ENCODE measurements at places on chromosomes 3 and 15.

- DNase-seq, result no peak
Observed at GRCh38 chr3:31319332-31319731, 213.4 kb upstream of the STT3B start.

- no peak for DNase-seq
Observed at GRCh38 chr15:32685576-32685975, 32.2 kb upstream of the GREM1 start.

DNA sequence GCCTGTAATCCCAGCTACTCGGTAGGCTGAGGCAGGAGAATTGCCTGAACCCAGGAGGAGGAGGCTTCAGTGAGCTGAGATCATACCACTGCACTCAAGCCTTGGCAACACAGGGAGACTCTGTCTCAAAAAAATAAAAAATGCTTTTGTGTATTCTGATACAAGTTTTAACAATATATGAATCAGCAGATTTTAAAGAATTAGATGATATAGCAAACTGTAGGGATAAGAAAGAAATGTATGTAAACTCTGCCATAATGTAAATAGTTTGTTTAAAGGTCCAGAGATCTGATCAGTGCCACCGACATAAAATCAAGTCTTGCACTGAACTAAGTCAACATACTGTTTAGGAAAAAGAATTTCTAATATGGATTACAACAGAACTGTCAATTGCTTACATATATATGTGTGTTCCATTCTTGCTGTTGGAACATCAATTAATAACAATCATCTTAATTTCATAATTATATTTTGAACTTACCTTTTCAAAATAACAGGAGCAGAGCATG lies 208.3 kb downstream of the NEK10 start:
- no peak for DNase-seq

- DNase-seq, result no peak
Observed at GRCh38 chr3:49279376-49279775, 2.3 kb upstream of the C3orf62 start.

- DNase-seq, result no peak
Observed at GRCh38 chr15:99962006-99962561, 228.8 kb upstream of the LYSMD4 start.

DNA sequence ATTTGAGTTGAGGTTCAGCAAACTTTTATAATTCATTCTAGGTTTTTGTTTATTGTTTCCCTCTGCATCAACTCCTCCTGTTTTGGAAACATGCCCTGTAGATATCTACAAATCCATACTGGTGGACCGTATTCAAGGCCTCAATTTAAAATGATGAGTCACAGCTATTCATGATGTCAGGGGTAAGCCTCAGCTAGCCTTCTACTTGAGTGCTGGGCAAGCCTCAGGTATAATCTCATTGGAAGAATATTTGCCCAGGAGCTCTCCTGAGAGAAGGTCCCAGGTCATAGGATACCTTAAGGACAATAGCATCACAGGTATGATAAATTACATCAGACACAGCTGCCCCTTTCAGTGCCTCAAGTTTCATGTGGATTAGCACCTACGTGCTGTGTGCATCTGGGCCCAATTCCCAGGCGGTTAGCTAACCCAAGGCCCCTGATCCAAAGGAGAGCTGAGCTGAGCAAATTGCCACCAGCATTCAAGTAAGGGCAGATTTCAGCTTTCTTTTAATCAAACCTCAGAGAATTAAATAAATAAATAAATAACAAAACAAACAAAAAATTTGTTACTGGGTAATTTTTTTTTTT lies 87.5 kb downstream of the KCNMB2 start:
- no peak for DNase-seq

DNA sequence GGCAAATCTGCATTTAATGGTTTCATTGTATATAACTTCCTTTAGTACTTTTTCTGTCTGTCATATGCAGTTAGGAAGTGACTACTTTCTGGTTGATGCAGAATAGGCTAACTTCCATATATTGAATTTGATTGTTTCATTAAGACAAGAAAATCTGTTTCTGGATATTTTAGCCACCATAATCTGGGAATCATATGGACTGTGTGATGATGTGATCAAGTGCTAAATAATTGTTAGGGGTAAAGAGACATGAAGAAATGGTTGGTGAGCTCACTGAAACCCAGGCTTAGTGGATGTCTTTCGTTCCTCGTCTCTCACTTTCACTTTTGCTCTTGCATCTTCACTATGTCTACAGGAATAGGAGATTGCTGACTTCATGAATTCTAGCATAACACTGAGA lies 3.5 kb upstream of the MNS1 start:
- DNase-seq, result no peak

- no peak for DNase-seq
Observed at GRCh38 chr3:194877291-194878119, 191.8 kb downstream of the FAM43A start.

- no peak for DNase-seq
Observed at GRCh38 chr15:79101866-79102581, 11.4 kb upstream of the RASGRF1 start.

- no peak for DNase-seq
Observed at GRCh38 chr15:43879386-43880355, 52.9 kb downstream of the WDR76 start.

DNA sequence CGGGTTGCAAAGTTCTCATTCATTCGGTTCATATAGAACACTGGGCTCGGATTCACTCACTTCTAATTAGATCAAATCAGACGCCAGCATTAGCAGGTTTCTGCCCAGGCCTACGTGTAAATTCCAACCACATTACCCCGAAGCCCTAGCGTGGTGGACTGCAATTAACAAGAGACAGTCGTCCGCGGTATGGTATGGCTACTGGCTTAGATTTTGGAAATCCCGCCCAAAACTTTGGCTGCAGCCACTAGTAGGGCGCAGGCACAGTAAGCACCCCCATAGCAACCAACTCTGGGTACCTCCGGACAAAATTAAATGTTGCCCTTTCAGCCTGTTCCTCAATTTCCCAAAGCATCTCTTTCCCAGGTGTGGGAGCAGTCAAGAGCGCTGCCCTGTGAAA lies 771 bp downstream of the RARRES1 start:
- no peak for DNase-seq

DNA sequence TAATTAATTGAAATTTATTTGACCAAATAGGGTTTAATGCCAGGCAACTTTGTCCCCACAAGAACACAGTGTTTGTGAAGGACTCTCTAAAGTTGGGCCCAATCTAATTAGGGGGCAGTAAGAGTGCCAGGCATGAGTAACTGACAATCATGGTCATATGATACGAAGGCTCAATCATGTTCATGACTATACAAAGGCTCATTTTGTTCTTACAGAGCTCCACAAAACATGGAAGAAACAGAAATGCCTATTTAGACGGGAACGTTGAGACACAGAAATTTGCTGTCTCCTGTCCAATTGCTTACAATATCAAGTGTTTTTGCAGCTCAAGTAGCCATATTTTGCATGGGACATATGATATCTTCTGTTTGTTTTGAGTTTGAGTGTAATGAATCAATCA lies 391.1 kb downstream of the SI start:
- no peak for DNase-seq

DNA sequence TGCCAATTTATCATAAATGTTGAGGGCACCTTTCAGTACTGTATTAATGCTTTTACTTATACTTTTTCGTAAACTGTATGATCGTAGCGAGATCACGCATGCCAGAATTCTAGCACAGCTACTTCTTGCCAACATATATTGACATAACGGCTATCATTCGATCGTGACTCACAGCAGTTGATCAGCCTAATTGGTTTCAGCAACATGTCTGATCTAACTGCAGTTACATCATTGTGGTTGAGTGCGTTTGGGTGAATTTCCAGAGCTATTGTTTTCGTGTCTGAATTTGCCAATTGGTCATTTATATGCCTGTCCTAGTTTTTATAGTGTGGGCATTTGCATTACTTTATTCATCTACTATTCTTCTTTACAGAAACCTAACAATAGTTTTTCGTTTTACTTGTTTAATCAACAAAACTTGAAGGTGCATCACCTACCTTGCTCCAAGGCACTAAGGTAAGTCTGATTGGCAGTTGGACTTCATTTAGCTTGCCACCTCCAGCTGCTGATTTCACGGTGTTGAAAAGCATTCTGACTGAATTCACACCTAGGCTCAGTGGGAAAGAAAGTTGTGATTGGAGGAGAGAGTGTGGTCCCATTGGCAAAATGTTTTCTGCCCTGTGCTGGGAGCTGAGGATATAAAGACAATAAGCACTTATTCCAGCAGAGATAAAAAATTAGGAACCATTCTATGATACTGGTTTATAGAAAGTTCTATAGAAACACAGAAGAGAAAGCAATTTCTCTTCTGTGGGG lies 120.9 kb upstream of the RGMA start:
- DNase-seq, result no peak

- DNase-seq, result no peak
Observed at GRCh38 chr15:63165166-63165859, 8.0 kb upstream of the RPS27L start.

- no peak for DNase-seq
Observed at GRCh38 chr3:156906275-156906674, 80.1 kb downstream of the LEKR1 start.

GRCh38 chr3:179179979-179180759 lies 32.0 kb downstream of the PIK3CA start:
- DNase-seq, result no peak

GRCh38 chr3:4751502-4752101 lies 227.6 kb upstream of the BHLHE40 start:
- DNase-seq, result no peak

GRCh38 chr3:17910922-17911321 lies 168.5 kb upstream of the TBC1D5 start:
- DNase-seq, result no peak

- DNase-seq, result no peak
Observed at GRCh38 chr3:66179793-66180192, 41.0 kb upstream of the SLC25A26 start.

DNA sequence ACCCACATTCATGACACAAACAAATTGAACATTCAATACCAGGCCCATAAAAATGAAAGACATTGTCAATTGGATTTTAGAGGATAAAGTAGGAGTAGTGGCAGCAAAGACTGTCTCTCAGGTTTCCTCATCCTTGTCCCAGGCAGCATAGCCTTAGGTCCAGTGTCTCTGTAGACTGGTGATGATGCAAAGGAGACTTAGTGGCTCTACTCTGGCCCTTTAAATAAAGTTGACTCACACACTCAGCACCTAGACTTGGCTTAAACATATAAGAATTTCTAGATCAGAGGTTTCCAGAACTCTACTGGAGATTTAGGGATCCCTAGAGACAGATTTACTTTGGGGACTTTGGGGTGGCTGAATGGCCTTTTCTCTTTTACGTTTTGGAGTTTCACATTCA lies 166.6 kb downstream of the NR1D2 start:
- DNase-seq, result no peak

- no peak for DNase-seq
Observed at GRCh38 chr15:80902298-80902801, 87.3 kb downstream of the MESD start.

- no peak for DNase-seq
Observed at GRCh38 chr3:105137911-105138310, 228.8 kb upstream of the ALCAM start.

DNA sequence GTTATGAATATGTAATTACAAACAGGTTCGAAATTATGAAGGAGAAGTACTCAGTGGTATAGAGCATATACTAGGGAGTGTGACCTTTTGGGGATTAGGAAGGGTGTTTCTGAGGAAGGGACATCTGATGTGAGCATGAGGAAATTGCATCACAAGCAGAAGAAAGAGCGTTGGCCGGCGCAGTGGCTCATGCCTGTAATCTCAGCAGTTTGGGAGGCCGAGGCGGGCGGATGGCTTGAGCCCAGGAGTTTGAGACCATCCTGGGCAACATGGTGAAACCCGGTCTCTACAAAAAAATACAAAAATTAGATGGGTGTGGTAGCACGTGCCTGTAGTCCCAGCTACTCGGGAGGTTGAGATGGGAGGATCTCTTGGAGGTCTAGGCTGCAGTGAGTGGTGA lies 6.9 kb downstream of the CMTM7 start:
- no peak for DNase-seq

- no peak for DNase-seq
Observed at GRCh38 chr3:108183181-108183580, 39.0 kb downstream of the IFT57 start.

- DNase-seq, result no peak
Observed at GRCh38 chr3:123651449-123652341, 66.8 kb upstream of the HACD2 start.

DNA sequence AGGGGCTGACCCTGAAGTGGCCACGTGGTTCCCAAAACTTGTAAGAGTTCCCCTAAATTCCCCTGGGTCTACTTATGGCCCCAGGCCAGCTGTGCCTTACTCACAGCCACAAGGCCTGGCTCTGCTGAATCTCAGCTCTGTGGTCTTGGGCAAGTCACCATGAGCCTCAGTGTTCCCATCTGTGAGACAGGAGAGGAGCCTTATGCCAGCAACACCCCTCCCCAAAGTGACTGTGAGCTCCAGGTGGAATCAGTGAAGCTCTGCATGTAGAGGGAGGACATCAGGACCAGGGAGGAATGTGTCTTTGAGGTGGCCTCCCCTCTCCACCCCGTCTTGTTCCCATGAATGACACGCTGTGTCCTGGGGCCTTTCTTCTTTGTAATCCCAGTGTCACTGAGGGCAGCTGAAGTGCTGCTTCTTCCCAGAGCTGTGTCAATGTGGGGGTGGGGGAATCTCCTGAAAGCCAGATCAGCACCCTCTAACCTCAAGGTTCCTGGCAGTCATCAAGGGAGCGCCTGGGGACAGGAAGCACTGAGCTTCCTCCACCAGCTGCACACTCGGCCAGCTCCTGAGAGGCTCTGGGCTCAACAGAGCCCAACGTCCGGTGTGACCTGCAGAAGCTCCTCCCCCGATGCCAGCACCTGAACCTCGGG lies 258.9 kb downstream of the UACA start:
- DNase-seq, result peak; percentile 31

DNA sequence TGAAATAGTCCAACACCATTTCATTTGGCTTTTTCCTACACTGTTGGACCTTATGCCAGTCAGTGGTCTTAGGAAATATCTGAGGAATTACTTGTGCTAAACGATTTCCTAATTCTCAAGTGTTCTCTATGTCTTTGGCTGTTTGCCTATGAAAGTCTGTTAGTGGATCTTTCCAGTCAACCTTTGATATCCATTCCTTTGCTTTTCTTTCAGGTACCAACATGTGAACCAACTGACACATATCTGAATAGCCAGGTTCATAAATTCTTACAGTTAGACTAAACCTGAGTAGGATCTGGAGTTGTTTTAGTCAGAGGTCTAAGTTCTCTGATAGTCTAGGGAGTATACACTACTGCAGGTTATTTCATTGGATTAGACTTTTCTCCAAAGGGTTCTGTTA lies 343.5 kb upstream of the LRRC3B start:
- no peak for DNase-seq

All from stimulated activated CD4-positive, alpha-beta T cell treated with anti-CD3 and anti-CD28 coated beads, Interleukin-12 subunit alpha, Interleukin-12 subunit beta, amount 100 ng/mL, for 4 hours (primary cell).